Stimulated activated CD4-positive, alpha-beta T cell treated with anti-CD3 and anti-CD28 coated beads, Interleukin-1b, Interleukin-23, amount 100 ng/mL, for 1 hour (primary cell): ENCODE measurements at places on chromosomes 4 and X.

DNA sequence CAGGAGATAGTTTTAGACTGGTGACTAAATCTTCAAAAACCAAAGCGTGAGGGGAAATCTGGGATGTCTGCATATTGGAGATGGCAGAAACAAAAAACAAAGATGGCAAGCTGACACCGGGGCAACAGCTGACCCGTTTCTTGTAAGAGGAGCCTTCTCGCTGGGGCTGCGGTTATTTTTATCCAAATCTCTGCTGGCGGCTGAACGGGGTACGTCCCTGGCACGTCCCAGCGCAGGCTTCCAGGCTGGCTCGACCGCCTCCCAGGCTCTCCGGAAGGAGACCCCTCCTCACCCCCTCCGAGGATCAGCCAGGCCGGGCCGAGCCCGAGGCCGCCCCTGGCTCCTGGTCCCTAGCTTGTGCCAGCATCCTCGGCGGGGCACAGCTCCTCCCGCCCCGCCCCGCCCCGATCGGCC lies 403 bp downstream of the SGCB start:
- DNase-seq, result no peak

GRCh38 chr4:152118819-152119553 lies 358.2 kb upstream of the GATB start:
- no peak for DNase-seq

DNA sequence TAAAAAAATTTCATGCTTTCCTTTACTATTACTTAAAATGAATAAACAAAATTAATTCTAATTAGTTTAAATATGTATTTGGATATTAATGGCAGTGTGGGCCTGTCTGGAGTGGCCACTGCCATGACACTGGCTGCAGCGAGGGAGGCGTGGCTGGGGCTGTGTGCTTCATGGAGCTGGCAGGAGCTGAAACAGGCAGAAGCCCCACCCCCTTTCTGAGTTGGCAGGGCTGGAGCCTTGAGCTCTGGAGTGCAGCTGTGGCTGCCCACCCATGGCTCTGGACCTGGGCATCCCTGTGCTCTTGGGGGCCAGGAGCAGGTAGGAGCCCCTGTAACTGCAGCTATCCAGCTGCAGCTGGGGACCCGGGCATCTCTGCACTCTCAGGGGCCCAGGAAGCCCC lies 8.2 kb upstream of the HSD17B11 start:
- no peak for DNase-seq

DNA sequence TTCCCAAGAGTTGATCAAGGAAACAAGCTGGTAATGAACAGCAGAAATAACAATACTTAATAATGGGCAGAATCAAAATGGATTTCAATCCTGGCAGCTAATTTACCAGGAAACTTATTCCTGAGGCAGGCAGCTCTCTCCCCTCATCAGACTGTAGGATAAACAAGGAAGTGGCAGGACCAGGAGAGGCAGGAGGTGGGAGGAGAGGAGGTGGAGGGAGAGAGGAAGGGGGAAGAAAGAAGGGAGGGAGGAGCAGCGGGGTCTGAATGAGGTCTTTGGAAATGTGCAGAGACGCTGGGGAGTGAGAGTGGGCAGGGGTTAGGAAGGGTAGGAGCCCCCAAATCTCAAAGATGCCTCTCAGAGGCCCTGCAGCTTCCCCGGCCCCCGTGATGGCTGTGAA lies 231.5 kb downstream of the BCOR start:
- no peak for DNase-seq

DNA sequence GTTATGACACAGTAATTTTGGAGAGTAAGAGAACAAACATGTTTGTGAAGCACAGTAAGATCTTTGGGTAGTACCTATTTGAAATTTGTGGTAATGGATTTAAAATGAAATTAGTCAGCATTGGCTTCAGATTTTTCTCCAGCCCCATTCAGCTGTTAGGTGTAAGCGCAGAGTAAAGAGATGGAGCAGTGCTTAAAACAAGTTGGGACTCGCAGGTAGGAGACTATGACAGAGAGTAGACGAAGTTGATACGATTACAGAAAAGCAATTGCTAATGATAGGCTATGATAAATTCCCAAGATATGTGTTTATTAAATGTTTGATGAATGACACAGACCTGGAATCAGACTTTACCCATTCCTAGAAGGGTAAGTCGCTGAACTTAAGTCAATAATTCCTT lies 72.6 kb downstream of the CHIC2 start:
- DNase-seq, result no peak

DNA sequence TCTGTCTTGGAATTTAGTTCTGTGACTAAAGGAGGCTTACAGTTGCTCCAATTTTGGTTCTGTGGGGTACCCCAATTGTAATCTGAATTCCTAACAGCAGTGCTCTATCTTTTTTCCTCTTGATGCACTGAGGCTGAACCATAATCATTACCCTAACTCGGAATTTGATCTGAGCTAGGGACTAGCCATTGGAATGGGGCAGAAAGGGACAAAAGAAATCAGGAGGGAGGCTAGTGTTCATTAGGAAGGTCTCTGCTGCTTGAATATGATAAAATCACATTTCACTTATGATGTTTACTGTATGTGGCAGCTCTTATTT lies 2.7 kb downstream of the KLF3 start:
- DNase-seq, result no peak

DNA sequence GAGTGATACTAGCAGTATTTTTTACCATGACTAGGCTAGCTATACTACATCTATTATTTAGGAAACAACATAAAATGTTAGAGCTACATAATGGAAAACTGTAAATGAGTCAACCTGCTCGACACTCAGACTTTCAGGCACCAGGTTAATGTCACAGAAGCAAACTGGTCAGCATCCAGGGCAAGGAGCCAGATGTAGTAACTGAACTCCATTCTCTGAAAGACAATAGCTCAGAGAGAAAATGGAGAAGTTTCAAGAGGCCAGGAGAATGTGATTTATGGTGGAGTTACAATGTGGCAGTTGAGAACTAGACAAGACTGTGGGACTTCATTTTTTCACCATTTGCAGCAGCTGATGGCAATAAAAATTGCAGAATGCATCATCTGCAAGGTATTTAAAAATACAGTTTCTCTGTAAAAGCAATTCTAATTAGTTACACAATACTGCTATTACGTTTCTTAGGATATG lies 342.7 kb upstream of the PABPC4L start:
- DNase-seq, result no peak

GRCh38 chrX:52353838-52354237 lies 15.0 kb upstream of the XAGE2 start:
- DNase-seq, result no peak

DNA sequence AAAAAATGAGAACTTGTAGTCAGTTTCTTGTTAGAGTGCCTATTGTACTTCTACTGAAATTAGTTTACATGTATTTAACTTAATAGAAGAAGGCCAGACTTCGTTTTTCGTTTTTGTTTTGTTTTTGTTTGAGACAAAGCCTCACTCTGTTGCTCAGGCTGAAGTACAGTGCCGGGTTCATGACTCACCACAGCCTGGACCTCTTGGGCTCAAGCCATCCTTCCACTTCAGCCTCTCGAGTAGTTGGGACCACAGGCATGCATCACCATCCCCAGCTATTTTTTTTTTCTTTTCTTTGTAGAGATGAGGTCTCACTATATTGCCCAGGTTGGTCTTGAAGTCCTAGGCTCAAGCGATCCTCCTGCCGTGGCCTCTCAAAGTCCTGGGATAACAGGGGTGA lies 793.9 kb downstream of the ADGRL3 start:
- no peak for DNase-seq

DNA sequence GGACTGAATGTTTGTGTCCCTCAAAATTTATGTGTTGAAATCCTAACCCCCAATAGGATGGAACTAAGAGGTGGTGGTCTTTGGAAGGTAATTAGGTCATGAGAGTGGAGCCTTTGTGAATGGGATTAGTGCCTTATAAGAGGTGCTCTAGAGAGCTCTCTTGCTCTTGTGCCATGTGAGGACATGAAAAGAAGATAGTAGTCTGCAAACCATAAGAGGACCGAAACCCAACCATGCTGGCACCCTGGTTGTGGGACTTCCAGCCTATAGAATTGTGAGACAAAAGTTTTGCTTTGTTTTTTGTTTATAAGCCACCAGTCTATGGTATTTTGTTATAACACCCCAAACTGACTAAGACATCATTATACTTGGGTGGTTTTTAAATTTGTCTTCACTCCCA lies 417.1 kb downstream of the ANKRD50 start:
- DNase-seq, result no peak

- DNase-seq, result no peak
Measured at GRCh38 chr4:87881115-87881514, 48.3 kb downstream of the MEPE start.

DNA sequence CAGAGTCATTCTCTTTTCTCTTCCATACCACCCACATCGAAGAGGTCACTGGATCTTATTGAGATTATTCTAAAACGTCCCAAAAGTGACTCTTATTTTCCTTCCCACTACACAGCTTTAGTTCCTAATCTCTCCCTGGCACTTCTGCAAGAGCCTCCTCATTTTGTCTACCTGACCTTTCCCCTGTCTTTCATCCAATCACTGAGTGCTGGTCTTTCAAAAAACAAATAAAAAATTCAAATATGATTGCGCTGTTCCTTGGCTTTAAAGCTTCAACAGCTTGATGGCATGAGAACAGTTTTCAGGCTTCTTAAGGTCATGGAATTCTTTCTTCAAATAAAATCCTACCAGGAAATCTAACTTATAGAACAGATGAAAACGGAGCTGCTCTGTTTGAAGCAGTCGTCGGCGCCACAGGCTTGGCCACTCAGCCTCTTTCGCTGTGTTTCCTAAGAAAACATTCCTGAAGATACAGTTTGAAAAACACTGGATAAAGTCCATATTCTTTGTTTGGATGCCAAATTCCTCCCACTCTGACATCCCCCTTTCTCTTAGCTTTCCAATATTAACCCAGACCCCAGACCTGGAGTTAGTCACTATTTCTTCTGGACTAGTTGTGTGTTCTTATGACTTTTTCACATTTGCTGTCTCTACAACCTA lies 12.5 kb downstream of the SYTL5 start:
- DNase-seq, result no peak

DNA sequence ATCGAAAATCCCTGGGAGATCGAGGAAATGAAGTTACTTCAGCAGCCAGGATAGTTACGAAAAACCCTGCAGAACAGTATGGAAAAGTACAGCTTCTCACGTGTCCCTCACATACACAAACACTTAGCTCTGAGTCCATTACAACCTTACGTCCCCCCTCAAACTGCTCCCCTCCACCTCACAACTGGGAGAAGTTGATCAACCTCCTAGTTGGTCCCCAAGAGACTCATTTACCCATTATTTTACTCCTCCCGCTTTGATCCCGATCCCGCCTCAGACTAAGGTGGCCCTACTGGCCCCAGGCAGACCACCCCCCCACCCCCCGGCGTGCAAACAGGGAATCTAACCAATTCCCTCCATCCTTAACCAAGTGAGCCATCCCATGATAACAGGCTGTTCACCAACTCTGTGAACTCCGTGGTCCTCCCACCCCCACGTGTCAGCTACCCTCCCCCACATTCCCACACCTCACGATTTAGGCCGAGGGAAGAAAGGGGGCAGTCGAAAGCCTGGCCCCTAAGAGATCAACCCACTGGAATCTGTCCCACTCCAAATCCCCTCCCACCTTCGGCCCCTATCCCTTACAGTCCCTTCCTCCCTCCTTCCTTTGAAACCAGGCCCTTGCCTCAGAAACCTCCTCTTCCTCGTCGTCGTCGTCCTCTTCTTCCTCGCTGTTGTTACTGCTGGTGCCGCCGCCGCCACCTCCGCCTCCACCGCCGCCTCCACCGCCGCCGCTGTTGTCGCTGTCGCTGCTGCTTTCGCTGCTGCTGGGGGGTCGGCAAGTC lies 755 bp downstream of the ANKRD17 start:
- no peak for DNase-seq

- DNase-seq, result no peak
Measured at GRCh38 chr4:38497121-38497520, 166.9 kb upstream of the KLF3 start.

GRCh38 chrX:40243755-40244515 lies 146.2 kb upstream of the BCOR start:
- no peak for DNase-seq

DNA sequence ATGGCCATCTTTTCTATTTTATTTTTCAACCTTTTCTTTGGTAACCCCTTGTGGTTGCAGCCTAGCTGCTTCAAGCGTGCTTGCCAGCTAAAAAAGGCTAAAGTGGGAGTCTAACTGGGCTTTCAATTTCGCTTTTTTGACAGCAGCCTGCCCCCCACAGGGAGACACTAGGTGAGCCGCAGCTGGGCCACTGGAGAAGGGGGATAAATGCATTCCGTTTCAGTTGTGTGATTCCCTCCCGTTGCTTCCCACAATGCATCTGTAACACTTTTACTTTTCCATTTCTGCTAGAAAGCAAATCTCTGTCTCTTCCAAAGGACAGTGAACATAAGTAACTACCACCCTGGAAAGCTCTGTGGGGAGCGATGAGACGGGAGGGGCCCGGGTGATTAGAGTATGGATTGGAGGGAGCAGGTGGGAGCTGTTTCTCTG lies 86.3 kb upstream of the RAPGEF2 start:
- DNase-seq, result no peak

- DNase-seq, result no peak
Measured at GRCh38 chr4:186036976-186037581, 31.9 kb upstream of the TLR3 start.

GRCh38 chr4:186248643-186249042 lies 17.3 kb upstream of the F11 start:
- no peak for DNase-seq

- no peak for DNase-seq
Measured at GRCh38 chr4:73381214-73381613, 22.9 kb upstream of the ALB start.

DNA sequence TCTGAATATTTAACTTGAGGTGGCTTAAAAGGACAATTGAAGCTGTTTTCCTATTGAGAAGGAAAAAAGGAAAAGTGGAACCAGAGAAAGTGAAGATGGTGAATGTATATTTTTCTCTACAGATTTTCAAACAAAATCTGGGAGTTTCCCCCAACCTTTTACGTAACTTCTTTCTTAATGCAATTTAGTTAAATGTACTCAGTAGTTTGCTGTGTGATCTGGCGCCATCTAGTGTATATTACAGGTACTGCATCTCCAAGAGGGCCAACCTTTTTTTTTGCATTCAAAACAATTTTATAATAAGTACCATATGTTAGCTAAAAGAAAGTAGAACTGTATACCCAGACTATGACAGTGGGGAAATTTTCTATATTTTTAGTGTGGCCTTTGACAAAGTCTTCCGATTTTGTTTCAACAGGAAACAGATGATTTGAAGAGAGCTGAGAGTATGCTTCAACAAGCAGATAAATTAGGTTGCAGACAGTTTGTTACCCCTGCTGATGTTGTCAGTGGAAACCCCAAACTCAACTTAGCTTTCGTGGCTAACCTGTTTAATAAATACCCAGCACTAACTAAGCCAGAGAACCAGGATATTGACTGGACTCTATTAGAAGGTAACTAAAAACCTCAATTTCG lies 82.0 kb downstream of the PLS3 start:
- no peak for DNase-seq

DNA sequence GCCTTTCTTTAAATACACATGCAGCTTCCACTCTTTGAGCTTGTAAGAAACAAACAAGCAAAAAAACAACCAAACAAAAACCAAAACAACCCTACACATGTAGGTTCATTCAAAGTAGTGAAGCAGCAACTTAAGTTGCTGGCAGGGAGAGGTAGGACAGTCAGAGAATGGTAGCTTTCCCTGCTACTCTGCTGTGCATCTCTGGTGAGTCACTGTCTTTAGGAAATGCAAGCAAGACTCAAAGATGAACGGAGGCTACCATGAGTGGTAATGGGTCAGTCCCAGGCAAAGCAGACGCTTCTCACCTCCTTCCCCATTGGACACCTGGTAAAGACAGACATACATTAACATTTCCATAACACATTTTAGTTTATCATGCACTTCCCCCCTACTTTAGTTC lies 43.2 kb downstream of the PGRMC2 start:
- no peak for DNase-seq
